CD4-positive, alpha-beta T cell (primary cell): ENCODE measurements at places on chromosomes 16 and 17. TPM values are rescaled to one million over a fixed set of nuclear protein-coding genes. Genes with fewer than 3 reads are reported as not detected.

The PRSS22 gene
- total RNA-seq: 1.1 TPM

DNA sequence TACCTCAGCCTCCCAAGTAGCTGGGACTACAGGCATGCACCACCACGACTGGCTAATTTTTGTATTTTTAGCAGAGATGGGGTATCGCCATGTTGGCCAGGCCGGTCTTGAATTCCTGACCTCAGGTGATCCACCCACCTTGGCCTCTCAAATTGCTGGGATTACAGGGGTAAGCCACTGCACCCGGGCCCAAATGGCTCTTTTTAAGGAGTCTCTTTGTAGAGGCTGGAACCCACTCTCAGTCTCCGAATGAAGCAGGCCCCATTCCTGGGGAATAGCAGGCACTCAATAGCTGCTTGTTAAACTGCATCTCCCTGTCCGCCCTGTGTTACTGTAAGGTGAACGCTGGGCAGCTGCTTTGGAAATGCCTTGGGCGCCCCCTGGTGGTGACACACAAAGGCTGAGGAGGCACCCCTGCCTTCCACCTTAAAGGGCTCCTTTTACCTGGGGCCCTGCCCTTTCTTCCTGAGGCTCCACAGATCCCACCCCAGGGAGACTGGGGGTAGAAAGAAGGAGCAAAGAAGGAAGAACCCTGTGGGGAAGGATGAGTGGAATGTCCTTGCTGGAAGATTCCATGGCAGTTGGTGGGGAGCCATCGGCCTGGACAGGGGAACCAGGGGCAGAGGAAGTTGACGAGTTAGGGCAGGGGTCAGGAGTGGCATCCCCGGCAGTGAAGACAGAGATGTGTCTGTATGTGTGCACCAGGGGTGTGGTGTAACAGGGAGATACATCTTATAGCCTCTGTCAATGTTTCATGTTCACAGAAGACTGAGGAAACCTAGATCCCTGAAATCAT, 6.1 kb upstream of the SP2 start:
- peak; percentile 92 for DNase-seq
- H3K4me1 ChIP-seq: peaks cover 23% of the 10 kb centered on the region
- no peak overlapping the region for H3K27ac ChIP-seq
- H3K36me3 ChIP-seq: peaks cover 3% of the 10 kb centered on the region
- no peak overlapping the region for H3K4me3 ChIP-seq

- no peak for DNase-seq
- H3K27ac ChIP-seq: no peak overlapping the region
- peaks cover 30% of the 10 kb centered on the region for H3K27me3 ChIP-seq
- no peak overlapping the region for H3K4me3 ChIP-seq
- peaks cover 2% of the 10 kb centered on the region for H3K4me1 ChIP-seq
These were observed 5.0 kb upstream of the CDH13 start for GRCh38 chr16:82621781-82622180.

GRCh38 chr16:4960579-4960978, 2.4 kb downstream of the SEC14L5 start:
- DNase-seq: no peak
- H3K27me3 ChIP-seq: peaks cover 14% of the 10 kb centered on the region
- H3K4me1 ChIP-seq: peaks cover 26% of the 10 kb centered on the region
- no peaks in the 10 kb centered on the region for H3K36me3 ChIP-seq

The TLCD3A gene
- 0.75 TPM for total RNA-seq

DNA sequence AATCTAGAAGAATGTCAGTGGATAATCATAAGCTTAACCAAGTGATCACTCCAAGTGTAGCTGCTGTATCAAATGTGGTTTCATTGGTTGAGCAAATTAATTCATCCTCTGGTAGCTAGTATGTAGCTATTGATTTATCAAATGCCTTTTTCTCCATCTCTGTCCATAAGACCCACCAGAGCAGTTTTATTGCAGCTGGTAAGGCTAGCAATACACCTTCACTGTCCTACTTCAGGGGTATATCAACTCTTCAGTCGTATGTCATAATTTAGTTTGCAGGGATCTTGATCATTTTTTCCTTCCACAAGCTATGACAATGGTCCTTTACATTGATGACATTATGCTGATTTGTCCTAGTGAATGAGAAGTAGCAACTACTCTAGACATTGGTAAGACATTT, 158.8 kb downstream of the PRKCB start:
- no peaks in the 10 kb centered on the region for H3K4me1 ChIP-seq
- H3K27ac ChIP-seq: no peak overlapping the region
- no peak for DNase-seq
- H3K4me3 ChIP-seq: no peak overlapping the region
- peaks cover 16% of the 10 kb centered on the region for H3K36me3 ChIP-seq

GRCh38 chr16:84789431-84789830, 30.4 kb upstream of the CRISPLD2 start:
- no peak overlapping the region for H3K27ac ChIP-seq
- no peaks in the 10 kb centered on the region for H3K4me1 ChIP-seq
- no peaks in the 10 kb centered on the region for H3K27me3 ChIP-seq
- peaks cover 3% of the 10 kb centered on the region for H3K36me3 ChIP-seq
- no peak for DNase-seq
- no peak overlapping the region for H3K4me3 ChIP-seq

The TPSG1 gene
- total RNA-seq: not detected

The DNAAF8 gene
- 0.25 TPM for total RNA-seq

GRCh38 chr16:55264949-55265348, 59.1 kb upstream of the IRX6 start:
- H3K27me3 ChIP-seq: peaks cover 4% of the 10 kb centered on the region
- no peak overlapping the region for H3K4me3 ChIP-seq
- H3K4me1 ChIP-seq: no peaks in the 10 kb centered on the region

- no peak for DNase-seq
- H3K27ac ChIP-seq: no peak overlapping the region
- H3K4me1 ChIP-seq: no peaks in the 10 kb centered on the region
- H3K4me3 ChIP-seq: no peak overlapping the region
- no peaks in the 10 kb centered on the region for H3K36me3 ChIP-seq
These were observed 196.6 kb downstream of the RAB11FIP4 start for GRCh38 chr17:31588034-31588433.

- no peak for DNase-seq
- H3K4me1 ChIP-seq: no peaks in the 10 kb centered on the region
- H3K36me3 ChIP-seq: no peaks in the 10 kb centered on the region
These were observed 35.8 kb upstream of the TEKT3 start for GRCh38 chr17:15377200-15377599.

The LRRC75A gene
- total RNA-seq: 1.5 TPM

GRCh38 chr16:58109330-58109729, 19.9 kb downstream of the CFAP20 start:
- DNase-seq: no peak
- H3K36me3 ChIP-seq: peaks cover 12% of the 10 kb centered on the region
- H3K27ac ChIP-seq: no peak overlapping the region

DNA sequence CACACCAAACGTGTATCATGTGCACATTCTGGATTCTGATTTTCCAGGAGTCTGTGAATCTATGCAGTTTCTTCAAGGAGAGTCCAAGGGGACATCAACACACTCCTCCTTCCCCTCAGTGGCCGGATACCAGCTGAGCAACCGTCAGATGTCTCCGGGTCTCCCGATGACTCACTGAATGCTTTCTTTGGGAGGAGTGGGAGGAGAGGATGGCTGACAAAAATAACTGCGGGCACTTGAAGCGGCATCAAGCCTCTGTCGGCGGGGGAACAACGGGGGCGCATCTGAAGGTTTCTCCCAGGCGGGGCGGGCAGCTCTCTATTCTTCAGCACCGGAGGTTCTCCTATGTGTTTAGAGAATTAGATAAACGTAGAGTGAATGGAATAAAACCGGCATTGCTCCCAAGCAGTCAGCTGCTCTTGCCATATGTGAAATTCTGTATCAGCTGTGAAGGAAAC, 24.6 kb upstream of the LRRC75A start:
- no peak for DNase-seq
- no peak overlapping the region for H3K4me3 ChIP-seq
- H3K27ac ChIP-seq: no peak overlapping the region
- H3K36me3 ChIP-seq: no peaks in the 10 kb centered on the region

GRCh38 chr17:63412234-63412633, 33.9 kb downstream of the CYB561 start:
- DNase-seq: no peak
- no peaks in the 10 kb centered on the region for H3K4me1 ChIP-seq
- no peak overlapping the region for H3K27ac ChIP-seq
- H3K36me3 ChIP-seq: peaks cover 14% of the 10 kb centered on the region
- H3K27me3 ChIP-seq: no peaks in the 10 kb centered on the region

DNA sequence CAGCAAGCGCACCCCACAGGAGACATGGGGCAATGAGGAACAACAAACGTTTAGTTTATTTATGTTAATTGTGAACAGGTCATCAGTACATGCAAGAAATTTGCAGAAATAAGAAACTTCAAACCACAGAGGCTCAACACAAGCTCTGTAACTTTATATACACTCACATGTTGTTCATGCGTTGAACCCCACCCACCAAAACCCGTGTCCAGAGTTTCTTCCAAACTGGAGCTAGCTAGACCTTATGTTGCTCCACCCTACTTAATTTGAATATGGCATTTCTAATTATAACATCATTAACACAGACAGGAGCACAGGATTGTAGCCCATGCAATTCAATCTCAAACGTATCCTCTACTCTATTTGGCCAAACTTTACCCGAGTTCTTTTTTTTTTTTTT, 192.1 kb downstream of the ZNF18 start:
- H3K4me1 ChIP-seq: no peaks in the 10 kb centered on the region
- no peak for DNase-seq
- H3K27me3 ChIP-seq: no peaks in the 10 kb centered on the region
- H3K27ac ChIP-seq: no peak overlapping the region
- H3K36me3 ChIP-seq: no peaks in the 10 kb centered on the region
- H3K4me3 ChIP-seq: no peak overlapping the region

GRCh38 chr17:80959330-80960036, 32.2 kb upstream of the CHMP6 start:
- no peak overlapping the region for H3K27ac ChIP-seq
- no peak overlapping the region for H3K4me3 ChIP-seq
- no peaks in the 10 kb centered on the region for H3K27me3 ChIP-seq
- H3K4me1 ChIP-seq: no peaks in the 10 kb centered on the region

The MSI2 gene
- total RNA-seq: 129 TPM

- H3K36me3 ChIP-seq: no peaks in the 10 kb centered on the region
- no peaks in the 10 kb centered on the region for H3K27me3 ChIP-seq
- H3K27ac ChIP-seq: no peak overlapping the region
- H3K4me1 ChIP-seq: peaks cover 2% of the 10 kb centered on the region
- no peak for DNase-seq
- no peak overlapping the region for H3K4me3 ChIP-seq
These were observed 6.0 kb downstream of the MYO1D start for GRCh38 chr17:32870969-32871368.

GRCh38 chr16:11163761-11164261, 92.2 kb downstream of the SOCS1 start:
- no peak for DNase-seq
- no peak overlapping the region for H3K4me3 ChIP-seq
- H3K27ac ChIP-seq: no peak overlapping the region
- no peaks in the 10 kb centered on the region for H3K27me3 ChIP-seq
- no peaks in the 10 kb centered on the region for H3K4me1 ChIP-seq
- H3K36me3 ChIP-seq: peaks cover 24% of the 10 kb centered on the region

GRCh38 chr17:42913522-42913921, 12.9 kb downstream of the G6PC1 start:
- DNase-seq: no peak
- no peak overlapping the region for H3K4me3 ChIP-seq
- no peak overlapping the region for H3K27ac ChIP-seq
- H3K36me3 ChIP-seq: no peaks in the 10 kb centered on the region

DNA sequence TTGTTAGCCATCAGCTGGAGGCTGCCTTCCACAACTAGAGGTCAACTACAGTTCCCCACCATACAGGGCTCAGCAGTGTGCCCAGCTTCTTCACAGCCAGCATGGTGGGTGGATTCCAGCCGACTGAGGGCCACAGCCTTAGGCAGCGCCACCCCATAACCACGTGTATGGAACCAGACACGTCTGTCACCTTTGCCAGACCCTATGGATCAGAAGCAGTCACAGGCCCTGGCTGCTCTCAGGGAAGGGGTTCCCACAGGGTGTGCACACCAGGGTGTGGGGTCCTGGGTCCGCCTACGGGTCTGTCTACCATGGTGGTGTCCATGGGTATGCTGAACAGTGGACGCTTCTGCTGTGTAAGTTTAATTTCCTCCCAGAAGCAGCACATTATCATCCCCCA, 265.0 kb upstream of the FOXF1 start:
- no peaks in the 10 kb centered on the region for H3K4me1 ChIP-seq
- no peaks in the 10 kb centered on the region for H3K36me3 ChIP-seq
- no peak overlapping the region for H3K4me3 ChIP-seq
- H3K27ac ChIP-seq: no peak overlapping the region
- no peak for DNase-seq

The ST6GALNAC2 gene
- 1.2 TPM for total RNA-seq

GRCh38 chr16:82037666-82038065, 2.6 kb downstream of the HSD17B2 start:
- H3K27ac ChIP-seq: no peak overlapping the region
- no peaks in the 10 kb centered on the region for H3K4me1 ChIP-seq
- H3K4me3 ChIP-seq: no peak overlapping the region
- H3K36me3 ChIP-seq: no peaks in the 10 kb centered on the region
- no peaks in the 10 kb centered on the region for H3K27me3 ChIP-seq

The GH2 gene
- total RNA-seq: not detected

DNA sequence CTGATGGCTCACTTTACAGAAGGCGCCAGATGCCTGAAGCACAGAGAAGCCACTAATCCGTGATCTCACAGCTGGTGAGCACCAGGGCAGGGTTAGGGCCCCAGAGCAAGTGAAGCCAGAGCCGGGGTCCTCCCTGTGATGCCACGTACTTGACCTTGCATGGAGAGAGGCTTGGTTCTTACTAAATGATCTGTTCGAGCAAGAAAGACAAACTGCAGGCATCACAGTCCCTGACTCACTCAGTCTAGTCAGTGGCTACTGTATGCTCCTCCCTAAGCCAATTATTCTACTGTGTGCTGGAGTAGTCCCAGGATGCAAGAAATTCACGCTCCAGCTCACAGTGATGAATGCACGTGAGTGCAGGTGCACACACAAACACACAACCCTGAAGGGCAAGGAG, 55.4 kb downstream of the SDK2 start:
- no peaks in the 10 kb centered on the region for H3K27me3 ChIP-seq
- H3K27ac ChIP-seq: no peak overlapping the region
- H3K4me1 ChIP-seq: peaks cover 55% of the 10 kb centered on the region
- no peak overlapping the region for H3K4me3 ChIP-seq
